ENCODE measurements at places on chromosomes 11 and 22. TPM values are rescaled to one million over a fixed set of nuclear protein-coding genes. Genes with fewer than 3 reads are reported as not detected.

- DNase-seq, result peak; percentile 71
Measured at GRCh38 chr11:30586251-30587144, at the start of gene MPPED2. TSS of gene MPPED2 (minus strand) at chr11:30586353. CDS start at chr11:30580373, 5,980 bp downstream.

- peak; percentile 73 for DNase-seq
Measured at GRCh38 chr11:2531277-2531986, 86.6 kb downstream of the KCNQ1 start.

GRCh38 chr11:86346513-86346912 is 28.2 kb upstream of the CCDC81 start:
- no peak for DNase-seq

DNA sequence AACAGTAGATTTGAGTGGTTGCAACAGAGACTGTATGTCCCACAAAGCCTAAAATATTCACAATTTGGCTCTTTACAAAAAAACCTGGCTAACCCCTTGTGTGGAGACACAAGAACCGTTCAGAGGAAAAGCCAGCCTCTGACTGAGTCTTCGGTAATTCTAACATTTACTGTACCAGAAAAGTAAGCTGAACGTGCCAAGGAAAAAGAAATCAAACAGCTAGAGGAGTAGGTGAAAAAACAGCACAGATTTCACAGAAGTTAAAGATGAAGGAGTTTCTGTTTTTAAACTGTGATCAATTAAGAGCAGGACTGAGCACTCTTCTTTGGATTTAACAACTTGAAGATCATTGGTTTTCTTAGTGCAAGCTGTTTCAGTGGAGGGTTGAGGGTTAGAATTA is 424.7 kb upstream of the KIRREL3 start:
- no peak for DNase-seq

DNA sequence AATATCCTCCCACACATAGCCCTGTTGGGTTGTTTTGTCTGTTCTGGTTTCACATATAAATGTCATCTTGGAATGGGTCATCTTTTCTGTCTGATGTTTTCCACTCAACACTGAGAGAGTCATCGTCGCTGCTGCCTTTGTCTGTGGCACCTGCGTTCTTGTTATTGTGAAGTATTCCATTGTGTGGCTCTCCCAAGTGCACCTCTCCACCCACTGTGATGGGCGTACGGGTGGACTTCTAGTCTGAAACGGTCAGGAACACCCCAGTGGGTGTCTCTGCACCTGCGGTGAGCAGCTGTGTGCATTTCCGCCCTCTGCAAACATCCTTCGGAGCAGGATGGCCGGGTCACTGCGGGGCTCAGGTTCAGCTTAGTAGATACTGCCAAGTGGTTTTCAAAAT is 34.5 kb upstream of the RTL6 start:
- no peak for DNase-seq

- DNase-seq, result no peak
Measured at GRCh38 chr22:46569848-46570695, 32.7 kb upstream of the CELSR1 start.

- DNase-seq, result no peak
Measured at GRCh38 chr11:28833670-28834069, 725.5 kb downstream of the METTL15 start.

DNA sequence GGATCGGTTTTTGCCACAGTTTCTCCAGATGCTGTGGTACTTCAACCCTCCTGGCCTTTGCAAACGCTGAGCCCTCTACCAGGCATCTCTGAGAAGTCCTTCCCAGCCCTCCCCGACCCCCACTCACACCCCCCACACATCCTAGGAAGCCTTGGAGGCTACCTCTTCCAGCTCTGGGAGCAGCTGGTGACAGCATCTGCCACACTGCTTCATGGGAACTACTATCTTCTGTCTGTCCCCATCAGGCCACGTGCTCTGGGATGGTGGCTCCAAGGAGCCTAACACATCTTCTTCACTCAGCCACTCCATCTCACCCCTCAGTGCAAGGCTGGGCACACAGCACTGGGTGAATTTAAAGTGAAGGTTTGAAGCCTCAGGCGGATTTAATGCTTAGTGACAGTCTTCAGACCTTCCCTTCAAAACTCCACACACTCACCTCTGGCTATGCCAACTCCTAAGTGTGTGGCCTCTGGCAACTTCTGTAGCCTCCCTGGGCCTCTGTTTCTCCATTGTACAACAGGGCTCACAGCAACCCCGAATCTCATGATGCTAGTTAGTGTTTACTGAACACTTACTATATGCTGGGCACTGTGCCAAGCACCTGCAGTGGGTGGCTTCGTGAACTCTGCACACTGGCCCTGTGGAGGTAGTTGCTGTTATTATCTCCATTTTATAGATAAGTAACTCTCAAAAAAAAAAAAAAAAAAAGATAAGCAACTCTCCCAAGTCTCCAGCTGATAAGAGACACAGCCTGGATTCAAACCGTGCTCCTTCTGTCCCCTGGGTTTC is 7.3 kb upstream of the TP53I11 start:
- no peak for DNase-seq

DNA sequence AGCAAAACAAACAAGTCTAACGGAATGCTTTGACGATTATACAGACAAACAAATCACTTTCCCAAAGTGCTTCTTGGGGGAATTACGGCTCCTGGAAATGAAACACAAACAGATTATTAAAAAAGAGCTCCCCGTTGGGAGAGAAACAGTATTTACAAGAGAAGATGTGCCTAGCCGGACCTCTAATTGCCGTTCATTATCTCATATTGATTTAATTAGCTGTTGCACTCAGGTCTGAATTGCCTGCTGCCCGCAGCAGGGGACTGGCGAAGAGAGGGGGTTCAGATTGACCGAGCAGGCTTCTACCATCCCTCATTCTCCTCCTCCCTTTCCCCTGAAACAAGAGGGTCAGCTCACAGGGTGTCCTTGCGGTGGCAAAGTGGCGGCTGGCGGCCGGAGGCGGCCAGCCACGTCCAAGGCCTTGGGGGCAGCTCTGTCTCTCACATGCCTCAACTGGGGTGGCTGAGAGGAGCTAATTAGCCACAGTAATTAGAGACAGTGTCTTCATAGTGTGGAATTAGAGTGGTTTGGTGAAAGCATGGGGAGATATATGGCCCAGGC is 295.1 kb downstream of the MIAT start:
- no peak for DNase-seq

DNA sequence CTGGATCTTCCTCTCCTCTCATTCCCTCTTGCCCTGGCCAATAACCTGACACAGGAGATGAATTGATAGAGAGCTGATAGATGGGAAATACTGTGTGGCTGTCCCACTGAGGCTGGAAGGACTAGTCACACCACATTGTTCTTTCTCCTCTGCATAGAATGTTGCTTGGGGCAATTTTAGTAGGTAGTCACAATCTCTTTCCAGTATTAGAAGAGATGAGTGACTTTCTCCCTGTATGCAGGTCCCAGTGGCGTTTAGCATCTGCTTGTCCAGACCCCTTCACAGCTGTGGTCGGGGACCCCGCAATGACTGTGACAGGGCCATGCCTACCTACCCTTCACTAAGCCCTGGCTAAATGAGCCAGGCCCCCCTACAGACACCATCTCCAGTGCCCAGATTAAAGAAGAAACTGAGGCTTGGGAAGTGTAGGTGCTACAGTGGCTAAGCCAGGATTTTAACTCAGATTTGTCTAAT is 24.0 kb upstream of the P2RY2 start:
- DNase-seq, result no peak

GRCh38 chr22:26838471-26838825 is 181.1 kb downstream of the MIAT start:
- DNase-seq, result no peak

GRCh38 chr11:70854201-70854600 is 398.2 kb downstream of the SHANK2 start:
- DNase-seq, result no peak

DNA sequence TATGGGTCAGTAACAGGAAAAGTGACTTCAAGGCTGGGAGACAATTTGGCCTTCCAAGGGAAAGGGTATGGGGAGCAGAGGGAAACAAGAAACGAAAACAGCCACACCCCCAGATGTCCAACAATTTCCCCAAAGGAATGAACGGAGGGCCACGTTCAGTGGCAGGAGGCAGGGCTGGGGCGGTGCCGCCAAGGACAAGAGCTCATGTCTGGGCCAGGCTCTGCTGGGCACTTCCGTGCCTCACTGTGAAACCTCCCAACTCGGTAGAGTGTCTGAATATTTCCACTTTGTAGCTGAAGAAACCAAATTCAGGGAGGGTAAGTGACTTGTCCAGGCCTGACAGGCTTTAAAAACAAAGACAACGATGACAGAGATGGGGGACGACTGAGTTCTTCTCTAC is 11.9 kb downstream of the IFT27 start:
- no peak for DNase-seq

- DNase-seq, result peak; percentile 42
Measured at GRCh38 chr22:25111579-25112517, 87.8 kb upstream of the CRYBB3 start.

DNA sequence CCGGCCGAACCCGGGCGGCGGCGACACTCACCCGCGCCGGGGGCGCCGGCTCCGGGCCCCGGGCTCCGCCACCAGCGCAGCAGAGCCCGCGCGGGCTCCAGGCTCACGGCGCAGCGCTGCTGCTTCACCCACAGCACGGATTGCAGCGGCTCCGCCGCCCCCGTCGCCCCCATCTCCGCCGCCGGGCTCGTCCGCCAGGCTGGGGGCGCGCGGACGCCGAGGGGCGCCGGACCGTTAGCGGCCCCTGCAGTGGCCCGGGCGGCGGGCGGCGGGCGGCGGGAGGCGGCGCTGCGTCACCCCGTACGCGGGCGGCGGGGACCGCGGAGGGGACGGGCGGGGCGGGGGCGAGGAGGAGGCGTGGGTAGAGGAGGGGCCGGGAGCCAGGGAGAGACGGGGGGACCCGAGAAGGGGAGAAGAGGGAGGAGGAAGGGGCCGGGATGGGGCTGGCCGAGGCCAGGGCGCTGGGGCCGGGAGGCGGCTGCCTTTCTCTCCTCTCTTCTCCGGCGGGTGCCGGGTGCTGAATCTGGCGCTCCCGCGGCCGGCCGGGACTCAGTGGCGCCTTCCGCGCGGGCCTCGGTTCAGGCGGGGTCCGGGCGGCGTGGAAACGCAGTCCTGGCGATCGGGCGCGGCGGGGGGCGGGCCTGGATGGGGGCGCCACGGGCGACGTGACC is at the start of gene CERK:
CERK (minus strand) TSS at position 277 of the 671 bp plus-strand sequence; CDS start at position 173, 104 bp downstream.
- peak; percentile 86 for DNase-seq

- DNase-seq, result no peak
Measured at GRCh38 chr11:96114178-96115064, 190.5 kb upstream of the MTMR2 start.

DNA sequence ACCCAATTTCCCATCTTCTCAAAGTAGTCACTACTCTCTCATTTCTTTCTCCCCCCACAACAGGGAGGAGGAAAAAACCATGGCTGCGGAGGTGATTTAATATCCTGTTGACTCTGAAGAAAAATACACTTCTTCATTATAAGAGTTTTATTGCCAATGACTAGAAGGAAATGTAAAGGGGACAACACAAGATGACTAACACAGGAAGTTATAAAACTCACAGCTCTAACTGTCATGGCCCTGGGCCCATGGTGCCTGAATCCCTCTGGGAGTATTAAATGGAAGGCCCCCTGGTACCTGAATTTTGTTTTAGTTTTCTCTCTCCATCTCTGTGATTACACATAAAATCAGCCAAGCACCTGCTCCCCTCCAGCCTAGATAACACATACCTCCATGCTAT is 352.8 kb upstream of the FAT3 start:
- DNase-seq, result no peak

The CCDC188 gene
- total RNA-seq, result not detected

The MS4A2 gene
- 0.18 TPM for total RNA-seq

The MRGPRX4 gene
- not detected for total RNA-seq

The OR8G5 gene
- not detected for total RNA-seq

The NRGN gene
- 9.0 TPM for total RNA-seq

The TXN2 gene
- total RNA-seq, result 113 TPM

The FGF4 gene
- total RNA-seq, result not detected

The KCNC1 gene
- 0.25 TPM for total RNA-seq

The PIWIL4 gene
- 0.75 TPM for total RNA-seq

The BACE1 gene
- total RNA-seq, result 14.6 TPM

The SNX19 gene
- total RNA-seq, result 52.3 TPM

The SIRT3 gene
- total RNA-seq, result 27.8 TPM

The OR8D1 gene
- total RNA-seq, result not detected
